Transverse colon (tissue), 4 donors: ENCODE measurements at places on chromosomes 3 and 15. TPM values are rescaled to one million over a fixed set of nuclear protein-coding genes. Genes with fewer than 3 reads are reported as not detected.

- DNase-seq, result no peak
Measured at GRCh38 chr3:35871009-35871408, 231.7 kb downstream of the ARPP21 start.

DNA sequence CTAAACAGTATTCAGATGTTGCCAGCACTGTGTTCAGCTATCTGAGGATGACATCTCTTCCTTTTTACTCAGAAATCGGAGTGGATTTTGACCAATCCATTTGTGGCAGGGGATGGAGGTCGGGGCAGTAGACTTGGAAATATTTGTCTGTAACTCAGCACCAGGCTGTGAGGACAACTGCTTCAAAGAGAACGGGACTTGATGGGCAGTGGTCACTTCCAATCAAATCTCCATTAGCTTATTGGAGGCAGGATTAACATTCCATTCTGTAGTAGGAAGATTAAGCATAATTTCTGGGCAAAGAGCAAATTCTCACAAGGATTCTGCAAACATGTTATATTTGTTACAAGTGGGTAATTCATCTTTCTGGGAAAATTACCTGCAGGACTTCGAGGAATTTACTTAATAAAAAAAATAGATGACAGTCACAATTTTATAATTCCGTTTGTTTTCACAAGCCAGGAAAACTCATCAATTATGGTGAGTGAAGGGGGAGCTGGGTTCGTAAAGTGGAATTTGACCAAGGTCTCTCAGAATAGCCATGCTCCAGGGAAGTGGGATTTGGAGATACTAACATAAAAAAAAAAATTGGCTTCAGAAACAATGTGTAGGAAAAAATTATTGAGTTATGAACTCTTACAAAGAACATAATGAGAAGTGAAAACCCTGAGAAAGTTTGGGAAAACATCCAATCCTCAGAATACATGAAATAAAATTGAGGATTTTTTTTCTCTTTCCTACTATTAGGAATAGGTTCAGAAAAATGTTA, 18.1 kb downstream of the CRABP1 start:
- DNase-seq, result no peak

- DNase-seq, result no peak
Measured at GRCh38 chr15:32844118-32844711, 126.4 kb downstream of the GREM1 start.

DNA sequence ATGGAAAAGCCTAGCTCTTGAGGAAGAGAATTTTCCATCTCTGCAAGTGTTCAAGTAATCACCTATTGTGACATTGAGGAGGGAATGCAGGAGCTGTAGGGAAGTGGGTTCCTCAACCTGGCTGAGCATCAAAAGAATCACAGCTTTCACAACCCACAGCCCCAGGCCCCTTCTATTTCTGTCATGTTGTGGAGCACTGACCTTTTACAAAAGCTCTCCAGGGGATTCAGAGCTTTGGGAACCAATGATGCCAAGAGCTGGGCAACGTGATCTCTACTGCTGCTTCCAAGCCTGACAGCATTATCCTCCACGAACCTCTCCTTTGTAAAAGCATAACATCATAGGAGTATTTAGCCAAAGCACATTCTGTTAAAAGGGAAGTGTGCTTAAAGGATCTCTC, 231.1 kb downstream of the ADAMTS9 start:
- no peak for DNase-seq

DNA sequence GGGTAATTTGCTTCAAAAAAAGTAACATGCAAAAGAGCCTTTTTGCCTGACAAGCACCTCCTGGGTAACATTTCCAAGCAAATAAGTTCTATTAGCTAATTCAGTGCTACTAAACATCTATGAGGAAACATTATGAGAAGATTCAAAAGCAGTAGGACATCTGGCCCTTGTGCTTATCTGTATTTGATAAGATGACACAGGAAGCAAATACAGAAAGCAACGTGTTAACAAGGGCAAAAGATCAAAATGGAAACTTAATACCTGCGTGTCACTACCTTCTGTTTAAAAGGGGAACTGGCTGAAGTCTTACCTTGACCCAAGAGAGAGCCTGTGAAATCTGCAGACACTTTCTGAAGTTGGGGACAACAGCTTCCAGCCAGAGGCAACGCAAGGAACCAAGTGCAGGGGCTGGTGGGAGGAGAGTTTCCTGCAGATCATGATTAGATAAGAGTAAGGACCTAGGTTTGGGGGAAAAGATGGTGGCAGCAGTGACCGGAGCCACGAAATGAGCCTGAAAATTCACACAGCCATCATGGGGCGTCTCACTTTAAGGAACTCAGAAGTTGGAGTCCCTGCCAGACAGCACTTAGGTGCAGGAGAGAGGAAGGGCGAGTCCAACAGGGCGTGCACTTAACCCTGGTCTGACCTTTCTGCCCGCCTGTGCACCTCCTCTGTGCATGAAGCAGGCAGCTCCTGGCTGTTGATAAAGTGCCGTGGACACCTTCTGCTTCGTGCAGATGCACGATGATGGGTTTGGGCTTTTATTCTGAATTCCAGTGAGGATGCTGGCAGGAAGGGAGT, 153.6 kb upstream of the BHLHE40 start:
- peak; percentile 76 for DNase-seq

GRCh38 chr3:164208821-164209220, 869.5 kb downstream of the SI start:
- DNase-seq, result no peak

DNA sequence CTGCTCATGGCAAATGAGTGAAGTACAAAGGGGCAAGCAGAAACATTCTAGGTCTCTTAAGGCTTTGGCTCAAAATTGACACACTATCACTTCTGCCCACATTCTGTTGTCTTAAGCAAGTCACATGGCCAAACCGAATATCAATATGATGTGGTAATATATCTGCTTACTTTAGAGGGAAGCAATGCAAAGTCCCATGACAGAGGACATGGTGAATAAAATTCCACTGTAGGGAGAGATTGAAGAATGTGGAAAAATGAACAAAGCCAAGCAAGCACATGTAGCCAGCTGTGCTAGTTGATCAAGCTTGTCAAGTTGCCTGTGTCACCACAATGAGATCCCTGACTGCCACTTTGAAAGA, 11.2 kb upstream of the TBC1D5 start:
- DNase-seq, result no peak

DNA sequence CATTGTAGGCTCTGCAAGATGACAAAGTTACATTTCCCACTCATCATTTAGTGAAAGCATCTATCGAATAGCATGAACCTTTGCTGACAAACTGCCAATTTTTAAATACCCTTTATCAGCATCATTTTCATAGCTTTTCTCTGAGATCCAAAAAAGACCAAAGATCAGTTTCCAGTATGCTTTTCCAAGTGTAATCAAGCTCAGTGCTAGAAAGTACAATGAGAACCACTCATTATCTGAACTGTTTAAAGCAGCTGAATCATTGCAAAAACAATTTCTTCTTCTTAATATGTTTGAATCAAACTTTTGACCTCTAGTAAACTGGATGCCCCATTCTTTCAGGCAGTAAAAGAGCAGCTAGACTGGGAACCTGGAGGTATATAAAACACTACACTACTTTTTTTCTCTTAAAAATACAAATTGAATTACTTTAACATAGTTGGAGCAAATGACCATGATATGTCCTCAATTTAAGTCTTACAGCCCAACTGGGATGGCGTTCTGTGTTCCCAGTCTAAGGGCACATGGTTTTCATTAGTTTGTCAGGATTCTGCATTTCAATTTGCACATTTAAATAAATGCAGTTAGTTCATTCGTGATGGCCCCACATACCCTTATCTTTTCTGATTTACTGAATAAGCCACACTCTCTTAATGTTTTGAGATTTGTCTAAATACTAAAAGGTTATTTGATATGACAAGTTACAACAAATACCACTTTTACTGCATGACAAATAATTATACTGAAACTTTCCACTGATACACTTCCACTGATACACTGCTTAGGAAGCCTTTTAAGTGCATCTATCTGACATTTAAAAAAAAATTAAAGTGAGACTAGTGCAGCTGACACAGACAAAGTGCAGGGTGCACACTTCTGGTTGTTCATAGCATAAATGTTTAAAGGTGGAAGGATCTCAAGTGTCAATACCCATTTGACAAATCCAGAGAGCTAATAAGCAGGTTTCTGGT, 146.0 kb upstream of the FRMD4B start:
- no peak for DNase-seq

- no peak for DNase-seq
Measured at GRCh38 chr15:77457191-77457904, 36.7 kb downstream of the HMG20A start.

GRCh38 chr3:141418751-141419150, 50.4 kb downstream of the ZBTB38 start:
- DNase-seq, result no peak

- no peak for DNase-seq
Measured at GRCh38 chr15:82532383-82532990, 7.8 kb downstream of the RPS17 start.

DNA sequence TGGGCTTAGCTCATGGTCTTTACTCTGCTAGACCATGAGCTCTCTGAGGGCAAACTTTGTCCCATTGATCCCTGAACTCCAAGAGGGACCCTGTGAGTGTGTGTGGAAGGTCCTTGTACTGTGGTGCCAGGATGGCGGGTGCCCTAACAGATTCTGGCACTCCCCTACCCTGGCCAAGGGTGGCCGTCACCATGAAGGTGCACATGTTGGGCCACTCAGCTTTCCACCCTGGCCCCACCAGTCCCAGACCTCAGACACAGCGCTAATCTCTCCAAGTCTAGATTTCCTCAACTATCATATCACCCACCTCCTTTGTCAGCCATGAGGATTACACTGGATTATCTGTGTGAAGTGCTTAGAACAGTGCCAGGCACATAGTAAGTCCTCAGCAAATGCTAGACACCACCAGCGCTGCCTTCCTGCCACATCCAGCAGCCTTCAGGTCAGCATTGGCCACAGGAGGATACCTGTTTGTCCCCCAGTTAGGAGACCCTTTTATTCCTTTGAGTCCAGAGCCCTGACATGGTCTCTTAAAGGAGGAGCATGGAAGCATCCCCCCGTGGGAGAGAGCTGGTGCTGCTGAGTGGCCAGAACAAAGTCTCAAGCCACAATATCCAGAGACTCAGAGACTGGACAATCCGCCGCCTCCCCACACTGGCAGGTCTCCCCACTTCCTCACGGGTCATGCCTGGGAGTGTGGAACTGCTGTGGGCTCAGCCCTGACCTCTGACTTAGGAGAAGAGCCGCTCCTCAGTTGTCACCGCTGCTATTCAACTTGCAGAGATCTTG, 44.5 kb upstream of the SLCO2A1 start:
- DNase-seq, result no peak

DNA sequence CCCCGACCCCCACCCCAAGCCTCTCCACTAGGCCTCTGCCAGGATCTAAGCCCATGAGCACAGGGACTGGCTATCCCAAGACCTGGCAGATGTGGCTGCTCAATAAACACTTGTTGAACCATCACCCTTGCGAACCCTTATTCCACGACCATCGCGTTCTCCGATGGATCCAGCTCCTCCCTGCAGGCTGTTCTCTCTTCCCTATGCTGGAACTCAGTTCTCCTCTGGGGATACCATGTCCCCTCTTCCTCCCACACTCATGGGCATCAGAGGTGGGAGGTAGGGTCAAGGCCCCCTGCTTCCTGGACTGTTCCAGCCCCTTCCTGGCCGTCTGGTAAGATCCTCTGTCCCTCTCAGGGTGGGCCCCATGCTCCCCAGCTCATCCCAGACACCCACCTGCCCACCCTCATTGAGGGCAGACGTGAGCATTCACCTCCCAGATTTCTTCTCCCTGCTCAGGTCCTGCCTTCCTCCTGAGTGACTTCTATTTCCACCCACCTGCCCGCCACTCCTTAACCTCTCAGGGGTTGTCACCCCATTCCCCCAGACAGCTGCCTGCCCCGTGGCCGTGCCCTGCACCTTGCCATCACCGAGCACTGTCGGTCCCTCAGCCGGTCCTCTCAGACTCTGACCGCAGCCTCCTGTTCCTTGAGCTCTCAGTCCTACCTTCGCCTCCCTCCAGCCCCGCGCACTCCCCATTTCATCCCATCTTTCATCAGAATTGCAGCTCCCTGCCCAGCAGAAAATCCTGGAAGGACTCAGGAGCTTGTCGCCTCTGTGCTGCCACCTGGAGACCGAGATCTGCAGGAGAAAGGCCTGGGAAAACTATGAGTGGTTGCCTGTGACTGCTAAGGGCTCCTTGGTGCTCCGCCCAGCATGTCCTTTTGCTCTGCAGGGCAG, 42.0 kb downstream of the PML start:
- DNase-seq, result peak; percentile 64

DNA sequence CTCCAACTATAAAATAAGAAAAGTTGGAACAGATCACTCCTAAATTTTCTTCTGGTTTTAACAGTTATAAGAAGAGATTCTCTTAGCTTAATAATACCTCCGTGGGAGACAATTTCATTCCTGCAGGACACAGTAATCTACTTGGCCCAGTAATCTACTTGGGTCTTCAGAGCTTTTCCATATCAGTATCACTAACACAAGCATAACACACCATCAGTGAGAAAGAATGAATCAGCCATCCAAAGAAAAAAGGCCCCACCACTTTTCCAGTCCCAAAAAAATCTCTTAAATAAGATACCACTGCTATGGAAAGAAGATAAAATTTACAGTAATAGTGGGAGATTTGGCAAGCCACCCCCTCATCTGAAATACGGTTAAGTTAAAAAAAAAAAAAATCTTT, 20.2 kb downstream of the SIN3A start:
- DNase-seq, result no peak

- DNase-seq, result no peak
Measured at GRCh38 chr15:69087366-69087976, 73.0 kb upstream of the GLCE start.

DNA sequence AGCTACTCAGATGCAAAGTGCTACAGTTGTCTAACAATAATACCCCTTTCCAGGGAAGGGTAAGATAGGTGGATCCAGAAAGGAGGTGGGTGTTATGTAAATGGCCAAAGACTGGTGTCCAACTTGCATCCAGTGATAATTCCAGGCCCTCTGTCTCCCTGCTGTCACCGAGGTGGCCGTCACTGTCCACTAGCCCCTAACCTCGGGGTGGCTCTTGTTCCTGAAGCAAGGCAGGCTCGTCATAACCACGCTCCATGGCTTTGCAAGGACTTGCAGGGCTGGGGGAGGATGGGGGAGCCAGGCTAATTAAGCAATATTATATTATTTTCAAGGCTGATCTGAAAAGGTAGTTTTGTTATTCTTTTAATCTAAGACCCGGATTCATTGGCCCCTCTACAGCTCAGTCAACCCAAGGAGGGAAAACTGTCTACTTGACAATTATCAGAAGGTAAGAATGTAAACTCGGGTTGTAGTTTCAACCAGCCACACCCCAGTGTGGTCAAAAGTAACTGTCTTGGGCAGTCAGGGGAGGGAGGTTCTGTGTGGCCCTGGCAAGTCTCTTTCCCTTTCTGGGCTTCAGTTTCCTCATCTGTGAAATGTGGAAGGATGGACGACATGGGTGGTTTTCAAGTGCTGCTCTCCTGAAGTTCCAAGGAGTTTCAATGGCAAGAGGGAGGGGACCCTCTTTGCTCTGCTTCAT, 220.1 kb upstream of the BHLHE40 start:
- no peak for DNase-seq

Gene MYL3
- total RNA-seq, result not detected

Gene MYRIP
- total RNA-seq, result 19.7 TPM

Gene EFHB
- not detected for total RNA-seq

Gene GP5
- not detected for total RNA-seq

Gene IGF1R
- total RNA-seq, result 49.4 TPM
